Activated CD8-positive, alpha-beta T cell treated with anti-CD3 and anti-CD28 coated beads, Interleukin-2, amount 10 ng/mL, durations not matched to agents 7 days and 5 days (primary cell): ENCODE measurements at places on chromosomes 13 and 19. TPM values are rescaled to one million over a fixed set of nuclear protein-coding genes. Genes with fewer than 3 reads are reported as not detected.

Gene NCAN
- not detected for total RNA-seq

Gene LRFN3
- 10.3 TPM for total RNA-seq

Gene HIF3A
- not detected for total RNA-seq

Gene KEAP1
- 89.4 TPM for total RNA-seq

Gene OR7C1
- total RNA-seq, result not detected

Gene CATSPERD
- not detected for total RNA-seq

Gene RAB3A
- total RNA-seq, result 5.6 TPM

Gene PABPC3
- 0.63 TPM for total RNA-seq

Gene GARIN5A
- not detected for total RNA-seq

Gene SLC17A7
- total RNA-seq, result not detected

Gene CEACAM1
- total RNA-seq, result 27.1 TPM

Gene ADM5
- 4.4 TPM for total RNA-seq

DNA sequence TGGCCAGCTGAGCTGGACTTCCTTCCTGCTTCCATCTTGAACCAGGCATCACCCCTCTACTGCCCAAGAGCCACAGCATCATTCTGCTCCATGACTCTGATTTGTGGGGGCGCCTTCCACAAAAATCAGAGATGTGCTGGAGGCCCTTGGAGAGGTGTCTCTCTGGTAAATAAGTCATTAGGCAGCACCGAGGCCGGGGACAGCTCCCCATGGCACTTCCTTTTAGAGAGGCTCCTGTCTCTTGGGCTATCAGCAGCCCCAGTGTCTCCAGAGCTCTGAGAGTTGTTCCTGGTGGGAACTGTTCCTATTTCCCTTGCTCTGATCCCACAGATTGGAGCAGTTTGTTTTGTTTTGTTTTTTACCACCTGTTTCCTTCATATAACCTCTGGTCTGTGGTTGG, 19.9 kb downstream of the NWD1 start:
- DNase-seq, result no peak

DNA sequence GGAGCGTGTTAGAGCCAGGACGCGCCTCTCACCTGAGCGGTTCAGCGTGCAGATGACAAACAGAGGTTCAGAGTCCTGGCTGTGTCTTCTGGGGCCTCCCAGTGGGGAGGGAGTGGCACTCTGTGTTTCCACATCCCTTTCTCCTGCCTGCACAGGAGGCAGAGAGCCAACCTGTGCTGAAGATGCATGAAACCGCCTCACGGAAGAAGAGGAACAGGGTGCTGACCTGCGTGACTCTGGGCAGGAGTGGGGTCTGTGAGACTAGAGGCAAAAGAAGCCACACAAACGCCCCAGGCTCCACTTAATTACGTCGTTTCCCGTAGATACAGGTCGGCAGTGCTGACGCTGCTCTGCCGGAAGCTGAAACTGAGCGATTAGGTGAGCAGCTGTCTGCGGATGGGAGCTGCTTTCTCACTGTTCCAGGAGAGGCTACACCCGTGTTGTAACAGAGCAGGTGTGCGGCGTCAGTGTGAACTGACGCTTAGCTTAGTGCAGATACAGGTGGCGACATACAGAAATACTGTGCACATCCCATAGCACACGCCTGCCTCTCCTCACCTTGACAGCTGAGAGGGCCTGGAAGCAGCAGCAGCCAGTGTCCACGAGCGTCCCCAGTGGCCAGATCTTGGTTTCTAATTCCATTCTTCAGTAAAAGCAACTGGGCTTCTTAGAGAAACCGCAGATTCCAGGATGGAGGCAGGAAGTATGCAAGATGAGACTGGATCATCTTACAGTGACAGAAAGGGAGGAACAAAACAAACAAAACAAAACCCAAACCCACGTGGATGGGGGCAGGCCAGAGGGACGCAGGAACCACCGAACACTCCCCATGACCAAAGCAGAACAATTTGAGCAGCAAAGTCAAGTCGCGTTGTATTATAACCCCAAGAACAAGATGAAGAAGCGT, 37.7 kb upstream of the MCF2L start:
- DNase-seq, result no peak

GRCh38 chr13:80705371-80706163, 364.6 kb upstream of the SPRY2 start:
- DNase-seq, result no peak

DNA sequence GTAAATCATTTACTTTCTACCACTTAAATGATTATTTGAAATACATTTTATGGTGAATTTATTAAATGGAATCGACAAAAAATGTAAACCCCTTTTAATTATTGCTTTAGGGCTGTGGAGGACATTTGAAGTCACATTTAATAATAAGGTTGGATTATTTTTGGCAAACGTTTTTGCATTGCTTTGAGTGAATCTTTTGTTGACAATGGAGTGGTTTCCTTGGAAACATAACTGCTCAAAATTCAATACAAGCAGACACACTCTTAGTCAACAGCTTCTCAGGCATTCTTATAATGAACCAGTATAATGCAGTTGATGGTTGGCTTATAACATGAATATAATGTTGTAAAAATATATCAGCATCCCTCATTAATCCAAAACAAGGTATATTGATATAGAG, 104.7 kb downstream of the DCLK1 start:
- DNase-seq, result no peak

- DNase-seq, result no peak
Measured at GRCh38 chr19:18725841-18726770, 42.6 kb downstream of the CRTC1 start.

GRCh38 chr19:16949496-16950023, 60.8 kb downstream of the F2RL3 start:
- no peak for DNase-seq

GRCh38 chr13:85806553-85807175, 7.4 kb upstream of the SLITRK6 start:
- DNase-seq, result no peak

- DNase-seq, result peak; percentile 82
Measured at GRCh38 chr19:38506723-38507550, 73.4 kb downstream of the RYR1 start.

- no peak for DNase-seq
Measured at GRCh38 chr19:19054315-19054938, 9.4 kb upstream of the SLC25A42 start.

- no peak for DNase-seq
Measured at GRCh38 chr13:46609052-46609451, 56.1 kb downstream of the LRCH1 start.

GRCh38 chr19:44401139-44402115, at the start of gene ZNF285:
Gene ZNF285 (minus strand): TSS chr19:44401608. CDS start chr19:44397213, 4,395 bp downstream.
- peak; percentile 91 for DNase-seq

- no peak for DNase-seq
Measured at GRCh38 chr13:48121733-48122132, 26.8 kb upstream of the MED4 start.

DNA sequence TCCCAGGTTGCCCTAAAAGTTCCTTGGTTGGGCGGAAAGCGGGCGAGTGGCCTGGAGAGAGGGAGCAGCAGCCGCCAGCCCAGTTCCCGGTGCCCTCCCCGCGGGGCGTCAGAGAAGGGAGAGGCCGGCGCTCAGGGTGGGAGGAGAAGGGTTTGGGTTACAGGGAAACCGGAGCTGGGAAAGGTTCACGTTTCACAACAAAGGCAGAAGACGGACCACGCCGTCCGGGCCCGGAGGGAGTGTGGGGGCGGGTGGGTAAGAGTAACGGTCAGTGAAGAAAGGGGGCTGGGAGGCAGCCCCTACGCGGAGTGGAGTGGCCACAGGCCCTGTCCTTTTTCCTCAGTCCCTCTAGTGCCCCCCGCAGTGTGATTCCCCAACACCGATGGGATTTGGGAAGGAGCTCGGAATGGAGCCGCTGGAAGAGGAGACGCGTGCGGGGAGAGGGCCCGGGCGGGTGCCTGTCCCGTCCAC, 1.6 kb downstream of the SIX5 start:
- no peak for DNase-seq

DNA sequence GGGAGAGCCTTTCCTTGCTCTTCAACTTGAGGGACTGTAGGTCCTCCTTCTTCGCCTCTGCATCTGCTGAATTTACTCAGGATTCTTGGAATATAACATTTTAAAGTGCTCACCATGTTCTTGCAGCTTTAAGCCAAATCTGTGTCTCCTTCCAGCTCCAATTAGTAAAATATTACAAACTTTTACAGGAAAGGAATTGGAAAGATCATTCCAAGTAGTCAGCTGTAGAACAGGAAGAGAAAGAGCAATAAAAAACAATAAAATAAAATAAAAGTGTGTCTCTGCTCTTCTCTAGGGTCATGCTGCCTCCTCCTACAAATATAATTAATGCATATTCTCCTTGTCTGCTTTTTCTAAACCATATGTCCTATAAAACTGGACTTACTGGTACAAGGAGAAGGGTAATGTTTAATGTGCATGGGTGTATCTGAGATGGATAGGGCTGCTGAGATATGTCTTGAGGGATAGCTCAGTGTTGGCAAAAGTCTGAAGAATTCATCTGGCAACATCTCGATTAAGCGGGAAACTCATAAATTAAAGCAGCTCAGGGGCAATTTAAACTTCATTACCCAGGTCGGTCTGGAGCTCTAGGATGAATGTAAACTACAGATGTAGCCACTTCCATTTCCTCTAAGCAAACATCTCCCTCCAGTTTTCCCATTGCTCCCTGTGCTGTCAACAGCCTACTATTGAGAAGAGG, 25.0 kb downstream of the ENOX1 start:
- no peak for DNase-seq

- DNase-seq, result no peak
Measured at GRCh38 chr19:18523841-18524240, 2.0 kb upstream of the ELL start.

DNA sequence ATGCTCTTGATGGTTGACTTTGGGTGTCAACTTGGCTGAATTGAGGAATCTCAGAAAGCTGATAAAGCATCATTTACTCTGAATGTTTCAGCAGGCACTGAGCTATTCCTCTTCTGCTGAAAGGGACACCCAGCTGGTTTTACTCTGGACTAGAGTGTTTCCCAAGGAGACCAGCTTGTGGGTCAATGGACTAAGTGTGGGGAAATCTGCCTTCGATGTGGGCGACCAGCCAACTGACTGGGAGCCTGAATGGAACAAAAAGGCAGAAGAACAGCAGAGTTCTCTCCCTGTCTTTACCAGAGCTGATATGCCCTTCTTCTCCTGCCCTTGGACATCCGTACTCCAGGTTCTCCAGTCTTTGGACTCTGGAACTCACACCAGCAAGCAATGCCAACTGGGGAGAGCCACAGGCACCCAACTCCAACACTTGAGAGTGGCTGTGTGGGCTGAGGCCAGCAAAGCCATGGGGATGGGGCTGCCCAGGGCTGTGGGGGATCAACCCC, 32.2 kb downstream of the MRPL57 start:
- DNase-seq, result no peak

GRCh38 chr13:112229445-112229844, 146.7 kb upstream of the SPACA7 start:
- DNase-seq, result no peak

- no peak for DNase-seq
Measured at GRCh38 chr13:80547341-80547740, 206.4 kb upstream of the SPRY2 start.

DNA sequence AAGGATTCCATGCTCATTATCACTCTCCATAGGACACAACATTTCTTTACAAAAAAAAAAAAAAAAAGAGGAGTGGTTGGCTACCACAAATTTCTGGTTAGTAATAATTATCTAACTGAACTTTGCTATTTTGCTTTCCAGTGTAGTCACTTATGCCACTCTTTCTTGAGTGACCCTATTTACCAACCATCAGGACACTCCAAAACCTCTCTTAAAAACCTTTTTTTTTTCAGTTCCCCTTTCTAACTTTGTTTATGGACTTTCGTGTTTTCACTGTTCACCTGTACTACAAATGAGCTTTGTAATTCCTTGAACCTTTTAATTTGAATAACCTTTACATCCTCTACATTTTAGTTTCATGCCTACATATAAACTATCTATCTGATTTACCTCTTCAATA, 686.5 kb upstream of the PCDH9 start:
- no peak for DNase-seq

DNA sequence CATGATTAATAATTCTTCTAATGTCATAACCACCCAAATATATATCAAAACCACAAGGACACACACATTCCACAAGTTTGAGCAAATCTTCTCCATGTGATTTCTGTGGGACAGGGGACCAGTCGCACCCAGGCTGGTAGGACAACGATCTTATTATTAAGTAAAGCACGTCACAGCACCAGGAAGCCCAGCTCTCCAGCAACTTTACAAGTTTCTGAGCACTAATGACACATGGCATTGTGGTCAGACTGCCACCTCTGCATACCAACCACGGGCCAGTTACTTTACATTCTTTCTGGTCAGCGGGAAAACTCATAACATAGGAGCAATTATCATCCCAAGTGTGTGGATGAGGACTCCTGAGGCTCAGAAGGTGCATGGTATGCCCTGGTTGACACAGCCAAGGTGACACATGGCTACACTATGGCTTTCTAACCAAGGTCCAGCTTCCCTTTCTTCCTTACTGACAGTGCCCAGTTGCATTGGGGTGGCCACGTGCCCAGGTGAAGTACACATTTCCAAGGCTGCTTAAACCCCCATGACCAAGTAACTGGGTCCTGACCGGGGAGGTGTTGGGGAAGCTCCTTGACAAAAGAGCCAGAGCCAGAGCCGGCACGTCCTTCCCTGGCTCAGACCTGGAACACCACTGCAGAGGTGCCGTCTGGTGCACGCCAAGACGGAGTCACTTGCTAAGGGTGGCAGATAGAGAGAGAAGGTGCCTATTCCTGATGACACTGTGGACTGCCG, 27.4 kb downstream of the LATS2 start:
- no peak for DNase-seq

GRCh38 chr13:107202371-107203023, 634.6 kb upstream of the ARGLU1 start:
- DNase-seq, result no peak

- DNase-seq, result no peak
Measured at GRCh38 chr13:34358811-34359513, 541.0 kb downstream of the RFC3 start.
